ENCODE measurements at places on chromosomes 7 and 10. TPM values are rescaled to one million over a fixed set of nuclear protein-coding genes. Genes with fewer than 3 reads are reported as not detected.

The GJC3 gene
- total RNA-seq: 0.11 TPM

The KAZALD1 gene
- total RNA-seq: 2.8 TPM

The OR6B1 gene
- total RNA-seq: not detected

The CDH23 gene
- total RNA-seq: 2.2 TPM

The AKR1D1 gene
- total RNA-seq: not detected

The CLDN15 gene
- total RNA-seq: 16.5 TPM

The APBB1IP gene
- total RNA-seq: 8.5 TPM

The OR2A7 gene
- total RNA-seq: not detected

The GBX1 gene
- total RNA-seq: not detected

The OGDHL gene
- 0.15 TPM for total RNA-seq

The COMMD3 gene
- 47.8 TPM for total RNA-seq

The AKR1C2 gene
- total RNA-seq: 3,442 TPM

The TRA2A gene
- total RNA-seq: 77.0 TPM

The CCL24 gene
- total RNA-seq: not detected

The RNLS gene
- 10.0 TPM for total RNA-seq

The SEMA3D gene
- 0.05 TPM for total RNA-seq

The CNNM1 gene
- total RNA-seq: 19.0 TPM

The IFIT5 gene
- 11.4 TPM for total RNA-seq

The GPRIN2 gene
- total RNA-seq: 24.9 TPM

The LFNG gene
- total RNA-seq: 12.7 TPM

The TRIM56 gene
- 12.3 TPM for total RNA-seq

The GNA12 gene
- total RNA-seq: 37.4 TPM

The FAM25A gene
- total RNA-seq: not detected

The PHF14 gene
- 18.5 TPM for total RNA-seq

Measured in A549 treated with DMSO at 1 μM for 4 hours (cell line).